CD4-positive, alpha-beta memory T cell (primary cell): ENCODE measurements at places on chromosomes 1 and 21.

- no peak for DNase-seq
These were observed 16.2 kb upstream of the WDR26 start for GRCh38 chr1:224450561-224451350.

DNA sequence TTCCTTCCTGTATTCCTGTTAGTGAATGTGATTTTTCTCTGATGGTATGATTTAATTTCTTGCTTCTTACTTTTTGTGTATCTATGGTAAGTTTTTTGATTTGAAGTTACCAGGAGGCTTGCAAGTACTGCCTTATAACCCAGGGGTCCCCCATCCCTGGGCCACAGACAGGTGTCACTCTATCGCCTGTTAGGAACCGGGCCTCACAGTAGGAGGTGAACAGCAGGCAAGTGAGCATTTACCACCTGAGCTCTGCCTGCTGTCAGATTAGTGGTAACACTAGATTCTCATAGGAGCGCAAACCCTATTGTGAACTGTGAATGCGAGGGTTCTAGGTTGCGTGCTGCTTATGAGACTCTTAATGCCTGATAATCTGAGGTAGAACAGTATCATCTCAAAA is 143.3 kb downstream of the RPS6KC1 start:
- no peak for DNase-seq

DNA sequence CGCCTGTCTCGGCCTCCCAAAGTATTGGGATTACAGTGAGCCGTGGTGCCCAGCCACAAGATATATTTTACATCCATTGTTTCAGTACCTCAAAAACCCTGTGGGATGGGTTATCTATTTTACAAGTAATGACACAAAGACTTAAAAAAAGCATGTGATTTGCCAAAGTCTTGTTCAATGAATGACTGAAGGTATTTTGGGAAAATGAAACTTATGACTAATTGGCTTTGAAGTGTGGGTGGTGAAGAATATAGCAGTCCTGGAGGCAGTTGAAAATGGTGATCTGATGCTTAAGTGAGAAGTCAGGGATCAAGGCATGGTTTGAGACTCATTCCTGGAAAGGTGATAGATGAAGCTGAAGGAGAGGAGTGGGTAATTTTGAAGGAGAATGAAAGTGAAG is 3.0 kb downstream of the SWT1 start:
- no peak for DNase-seq

DNA sequence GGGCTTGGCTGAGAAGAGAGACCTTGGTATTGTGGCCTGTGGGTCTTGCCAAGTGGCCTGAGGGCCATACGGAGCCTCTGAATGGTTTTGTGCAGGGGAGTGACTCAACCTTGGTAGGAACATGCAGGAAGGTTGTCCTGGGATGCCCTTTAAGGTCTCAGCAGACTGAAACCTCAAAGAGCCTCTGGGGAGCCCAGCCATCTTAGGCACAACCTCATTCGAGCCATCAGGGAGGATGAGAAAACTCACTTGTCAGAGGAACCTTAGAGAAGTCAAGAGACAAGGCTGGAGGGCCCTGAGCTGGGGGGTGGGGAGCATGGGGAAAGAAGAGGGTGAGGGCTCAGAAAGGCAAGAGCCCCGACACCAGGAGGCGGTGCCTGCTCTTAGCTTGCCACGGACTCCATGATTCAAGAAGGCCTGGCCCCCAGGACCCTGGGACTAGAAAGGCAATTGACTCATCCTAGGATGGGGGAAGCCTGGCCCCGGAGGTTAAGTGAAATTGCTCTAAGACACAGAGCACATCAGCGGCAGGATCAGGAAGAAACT is 13.0 kb downstream of the IFI6 start:
- DNase-seq = no peak

DNA sequence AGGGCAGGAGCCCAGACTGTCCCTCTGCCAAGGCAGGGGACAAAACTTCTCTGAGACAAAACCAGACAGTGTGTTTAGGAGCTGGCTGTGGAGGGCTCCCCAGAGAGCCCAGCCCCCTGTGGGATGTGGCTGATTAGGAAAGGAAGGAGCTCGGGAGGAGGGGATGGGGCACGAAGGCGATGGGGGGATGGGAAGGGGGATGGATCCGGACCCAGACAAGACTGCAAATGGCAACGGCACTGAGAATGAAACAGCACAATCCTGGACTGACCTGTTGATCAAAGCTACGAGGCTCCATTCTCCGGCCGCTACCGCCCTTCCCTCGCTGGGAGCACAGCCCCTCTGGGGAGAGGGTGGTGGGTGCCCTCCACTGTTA is 33.1 kb downstream of the FOXO6 start:
- no peak for DNase-seq

DNA sequence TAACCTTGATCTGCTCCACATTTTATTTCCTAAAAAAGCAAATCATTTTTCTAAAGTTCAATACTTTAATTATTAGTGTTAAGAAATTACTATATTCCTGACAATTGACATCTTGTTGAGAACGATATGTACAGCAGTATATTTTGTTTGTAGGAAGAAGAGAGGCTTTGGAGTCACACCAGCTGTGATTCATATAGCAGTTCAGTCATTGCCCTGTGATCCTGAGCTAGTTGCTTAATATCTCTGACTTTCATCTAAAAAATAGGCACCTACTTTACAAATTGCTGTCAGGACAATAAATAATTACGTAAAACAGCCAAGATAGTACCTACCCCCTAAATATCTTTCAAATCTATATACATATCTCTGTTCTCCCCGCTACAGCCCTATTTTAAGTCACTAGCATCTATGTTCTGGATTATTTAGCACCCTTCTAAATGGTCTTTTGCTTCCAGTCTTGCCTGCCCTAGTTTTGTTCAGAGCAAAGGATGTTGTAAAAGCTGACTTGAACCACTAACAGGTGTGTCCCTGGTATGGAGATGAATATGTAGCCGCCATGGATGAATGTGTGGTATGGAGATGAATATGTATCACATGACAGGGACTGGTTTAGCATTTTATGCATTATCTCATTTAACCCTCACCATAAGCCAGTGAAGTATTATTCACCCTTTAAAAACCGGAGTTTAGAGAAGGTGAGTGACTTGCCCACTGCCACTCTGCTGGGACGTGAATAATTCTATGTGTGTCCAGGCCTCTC is 42.2 kb downstream of the RNF220 start:
- DNase-seq = no peak
